ENCODE measurements at places on chromosomes 4 and X.

DNA sequence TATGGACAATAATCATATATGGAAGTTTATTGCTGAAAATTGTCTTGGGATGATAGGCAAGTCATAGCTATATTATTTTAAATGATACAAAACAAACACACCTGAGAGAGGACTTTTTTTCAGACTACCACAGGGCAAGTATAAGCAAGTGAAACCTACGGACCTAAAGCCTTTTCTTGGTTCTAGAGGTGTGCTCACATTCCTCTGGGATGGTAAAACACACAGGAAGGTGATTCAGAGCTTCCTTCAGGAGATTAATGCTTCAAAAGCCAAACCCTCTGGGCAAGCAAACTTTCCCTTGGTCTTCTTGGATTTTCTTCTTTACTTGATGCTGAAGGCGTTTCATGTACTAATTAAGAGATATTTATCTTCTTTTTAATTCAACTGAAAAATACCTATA lies 60.1 kb upstream of the ACSL4 start:
- DNase-seq: no peak

DNA sequence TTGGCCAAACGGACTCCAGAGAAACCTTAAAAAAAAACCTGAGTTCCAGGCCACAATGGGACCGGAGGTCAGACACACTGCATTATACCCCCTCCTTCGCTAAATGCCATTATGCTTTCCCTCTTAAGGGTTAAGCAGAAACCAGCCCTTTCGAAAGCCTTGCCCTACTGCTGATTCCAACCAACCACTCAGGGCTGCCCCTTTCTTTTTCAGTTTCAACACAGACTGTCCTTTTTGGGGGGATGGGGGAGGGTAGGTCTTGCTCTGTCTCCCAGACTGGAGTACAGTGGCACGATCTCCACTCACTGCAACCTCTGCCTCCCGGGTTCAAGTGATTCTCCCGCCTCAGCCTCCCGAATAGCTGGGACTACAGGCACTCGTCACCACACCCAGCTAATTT lies 49.5 kb upstream of the MAN2B2 start:
- no peak for DNase-seq

GRCh38 chrX:135295238-135295943 lies 13.9 kb upstream of the ETDC start:
- DNase-seq: peak; percentile 22

GRCh38 chr4:184012937-184013336 lies 107.8 kb downstream of the STOX2 start:
- no peak for DNase-seq

DNA sequence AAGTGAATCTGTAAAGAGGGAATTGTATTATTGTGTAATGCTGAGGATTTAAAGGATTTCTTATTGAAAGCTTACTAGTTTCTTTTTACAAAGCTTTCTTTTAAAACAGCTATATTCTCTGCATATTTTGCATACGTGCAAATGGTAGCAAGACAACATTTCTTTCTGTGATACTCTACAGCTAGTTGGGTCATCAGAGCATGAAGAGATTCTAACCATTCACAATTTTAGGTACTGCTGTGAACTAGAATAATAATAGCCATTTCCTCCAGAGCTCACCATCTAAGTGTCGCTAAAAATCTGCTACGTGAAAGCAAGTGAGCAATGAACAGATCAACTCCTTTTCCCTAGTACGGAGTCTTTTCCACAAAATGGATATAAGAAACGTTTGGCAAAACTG lies 37.3 kb downstream of the ARHGAP6 start:
- DNase-seq: no peak
